Activated effector memory CD4-positive, alpha-beta T cell treated with anti-CD3 and anti-CD28 coated beads, Interleukin-2, amount 50 U/mL, for 16 hours (primary cell): ENCODE measurements at places on chromosomes 12 and 14.
A peak's percentile ranks its signal among the peaks of the same experiment; 100 is the strongest.

DNA sequence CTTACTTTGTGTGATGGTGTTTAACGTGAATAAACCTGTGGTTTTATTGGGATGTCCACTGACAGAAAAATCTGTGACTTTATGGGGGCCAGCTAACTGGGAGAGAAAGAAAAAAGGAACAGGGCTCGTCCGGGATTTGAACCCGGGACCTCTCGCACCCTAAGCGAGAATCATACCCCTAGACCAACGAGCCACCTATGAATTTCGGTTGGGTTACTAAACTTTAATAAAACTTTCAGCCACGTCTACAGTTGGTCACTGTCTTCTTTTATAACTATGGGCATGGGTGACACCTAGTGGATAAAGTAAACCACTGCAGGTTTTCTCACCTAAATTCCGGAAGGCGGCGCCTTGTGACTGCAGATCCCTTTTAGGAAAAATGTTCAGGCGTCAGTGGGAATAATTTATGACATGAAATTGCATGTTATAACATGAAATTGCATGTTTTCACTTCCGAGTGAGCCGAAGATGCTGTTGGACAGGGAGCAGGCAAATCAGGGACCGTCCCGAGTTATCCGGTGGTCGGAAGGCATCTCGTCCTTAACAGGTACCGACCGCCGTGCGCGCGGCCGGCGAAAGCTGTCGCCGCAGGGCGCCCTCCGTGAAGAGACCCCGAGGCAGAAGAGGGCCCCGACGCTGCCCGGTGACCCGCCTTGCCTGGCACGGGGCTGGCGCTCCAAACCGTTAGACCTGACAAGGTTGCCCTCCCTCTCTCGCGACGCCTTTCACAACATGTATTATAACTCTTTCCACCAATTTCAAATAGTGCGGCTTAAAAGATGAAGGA, 18.2 kb upstream of the RNASE12 start:
- DNase-seq = peak; percentile 83

GRCh38 chr14:62209287-62209899, 447.2 kb downstream of the SNAPC1 start:
- no peak for DNase-seq

- DNase-seq = no peak
These were observed 10.7 kb downstream of the NKX2-1 start for GRCh38 chr14:36509069-36509917.

DNA sequence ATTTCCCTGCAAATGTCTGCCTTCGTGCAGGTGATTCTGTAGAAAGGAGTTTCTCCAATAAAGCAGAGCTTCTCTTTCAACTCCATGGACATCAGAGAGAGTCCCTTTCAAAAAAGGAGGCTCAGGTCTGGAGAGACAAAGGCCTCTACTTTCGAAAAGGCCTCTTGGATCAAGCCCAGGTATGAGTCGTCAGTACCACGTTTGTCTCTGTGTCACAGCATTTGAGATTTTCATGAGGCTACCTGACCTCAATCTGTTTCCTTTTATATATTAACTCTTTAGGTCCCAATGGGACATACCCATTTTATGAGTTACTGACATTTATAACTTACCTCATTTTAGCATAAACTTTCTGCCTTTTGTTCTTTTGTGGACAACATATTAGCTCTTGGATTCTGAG, 290.8 kb downstream of the RPAP3 start:
- DNase-seq = no peak

DNA sequence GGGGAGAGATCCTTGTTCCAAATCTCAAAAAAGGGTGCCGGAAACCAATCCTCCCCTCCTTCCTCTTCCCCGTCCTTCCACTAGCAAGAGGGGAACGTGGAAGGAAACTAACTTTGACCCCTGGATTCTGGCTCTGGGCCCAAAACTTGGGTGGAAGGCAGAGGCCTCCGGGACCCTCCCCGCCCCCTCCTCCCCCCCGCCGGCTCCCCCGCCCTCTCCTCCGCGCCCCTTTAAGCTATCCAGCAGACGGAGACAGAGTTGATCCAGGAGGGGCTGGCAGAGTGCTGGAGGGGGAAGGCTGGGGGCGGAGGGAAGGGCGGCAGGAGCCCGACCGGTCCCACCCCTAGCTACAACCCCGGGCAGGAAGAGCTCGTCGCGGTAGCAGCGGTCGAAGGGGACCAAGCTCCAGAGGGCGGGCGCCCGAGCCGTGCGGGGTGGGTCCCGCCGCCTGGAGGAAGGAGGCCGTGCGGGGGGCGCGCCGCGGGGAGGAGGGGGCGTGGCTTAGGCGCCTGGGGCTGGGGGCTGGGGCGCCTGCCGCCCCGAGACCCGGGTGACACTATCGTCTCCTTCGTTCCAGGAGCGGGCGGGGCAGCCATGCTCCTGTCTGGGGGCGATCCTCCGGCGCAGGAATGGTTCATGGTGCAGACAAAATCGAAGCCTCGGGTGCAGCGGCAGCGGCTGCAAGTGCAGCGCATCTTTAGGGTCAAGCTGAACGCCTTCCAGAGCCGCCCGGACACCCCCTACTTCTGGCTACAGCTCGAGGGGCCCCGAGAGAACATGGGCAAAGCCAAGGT, at the start of gene NYNRIN:
TSS of gene NYNRIN (plus strand) at position 351 of the 794 bp plus-strand sequence. CDS start at position 595, 244 bp downstream.
- DNase-seq = peak; percentile 71

GRCh38 chr12:92703786-92704185, 997 bp downstream of the PLEKHG7 start:
- no peak for DNase-seq

DNA sequence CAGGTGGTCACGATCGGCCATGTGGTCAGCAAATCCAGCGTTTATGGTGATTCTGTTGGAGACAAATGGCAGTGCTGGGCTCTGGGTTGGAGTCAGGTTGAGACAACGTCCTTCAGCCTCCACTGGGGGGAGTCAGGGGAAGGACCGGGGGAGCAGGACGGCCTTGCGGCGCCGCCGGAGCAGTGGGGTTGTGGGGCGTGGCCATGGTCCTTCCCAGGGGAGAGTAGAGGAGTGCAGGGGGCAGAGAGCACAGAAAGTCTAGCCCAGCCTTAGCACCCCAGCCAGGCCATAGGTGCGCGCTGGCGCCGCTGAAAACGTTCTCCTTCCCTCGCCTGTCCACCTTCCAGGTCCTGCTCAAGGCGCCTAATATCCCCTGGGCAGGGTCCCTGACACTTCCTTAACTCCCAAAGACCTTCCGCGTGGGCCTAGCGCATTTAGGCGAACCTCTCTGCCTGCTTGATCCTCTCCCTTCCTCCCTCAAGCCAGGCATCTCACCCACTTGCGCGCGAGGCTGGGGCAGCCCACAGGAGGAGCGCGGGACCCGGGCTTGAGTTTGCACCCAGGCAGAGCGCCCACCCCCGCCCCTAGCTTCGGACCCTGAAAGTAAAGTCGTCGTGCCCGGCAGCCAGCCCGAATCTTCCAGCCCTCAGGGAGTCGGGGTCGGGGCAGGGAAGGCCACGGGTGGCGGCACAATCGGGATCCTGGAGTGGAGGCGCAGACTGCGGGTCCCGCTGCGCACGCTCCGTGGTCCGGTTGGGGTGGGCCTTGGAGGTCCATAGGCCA, 3.1 kb upstream of the KIF26A start:
- DNase-seq = peak; percentile 56

DNA sequence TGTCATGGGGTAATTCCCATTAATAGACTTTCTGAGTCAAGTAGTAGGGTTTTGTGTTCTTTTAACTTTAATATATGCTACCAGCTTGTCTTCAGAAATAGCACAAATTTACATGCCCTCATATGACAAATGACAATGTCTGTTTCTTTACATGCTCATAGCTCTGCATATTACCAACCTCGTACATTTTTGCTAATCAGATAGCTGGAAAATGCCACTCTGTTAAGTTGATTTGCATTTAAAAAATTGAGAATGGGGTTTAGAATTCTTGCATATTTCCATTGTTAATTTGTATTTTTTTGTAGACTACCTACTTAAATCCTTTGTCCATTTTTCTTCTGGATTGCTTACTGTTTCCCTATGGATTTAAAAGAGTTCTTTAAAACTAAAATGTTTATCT, 31.2 kb downstream of the SERPINA1 start:
- DNase-seq = no peak

DNA sequence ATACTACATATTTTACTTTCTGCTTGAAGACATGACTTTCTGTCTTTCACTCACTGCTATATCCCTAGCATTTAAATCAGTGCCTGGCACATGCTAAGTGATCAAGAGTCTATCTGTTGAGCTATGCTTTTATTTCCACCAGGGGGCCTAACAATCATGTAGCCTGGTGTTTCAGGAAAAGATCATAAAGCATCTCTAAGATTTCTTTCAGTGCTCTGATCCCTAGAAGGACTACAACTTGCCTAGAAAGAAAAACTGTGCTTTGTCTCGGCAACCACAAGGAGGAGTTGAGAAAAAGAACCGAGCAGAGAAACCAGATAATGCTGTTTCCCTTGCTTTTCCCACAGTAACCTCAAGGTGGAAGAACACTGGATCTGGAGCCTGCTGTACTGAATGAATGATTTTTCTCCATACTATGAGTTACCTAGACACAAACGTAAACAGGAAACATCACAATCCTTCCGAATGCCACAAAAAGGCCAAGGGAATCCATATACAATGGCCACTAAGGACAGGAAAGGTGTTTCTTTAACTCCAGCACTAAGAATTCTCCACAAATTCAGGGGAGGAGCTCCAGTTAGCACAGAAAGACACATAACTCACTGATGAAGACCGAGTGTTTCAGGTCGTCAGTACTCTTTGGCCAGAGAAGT, 1.2 kb downstream of the CRY1 start:
- no peak for DNase-seq

DNA sequence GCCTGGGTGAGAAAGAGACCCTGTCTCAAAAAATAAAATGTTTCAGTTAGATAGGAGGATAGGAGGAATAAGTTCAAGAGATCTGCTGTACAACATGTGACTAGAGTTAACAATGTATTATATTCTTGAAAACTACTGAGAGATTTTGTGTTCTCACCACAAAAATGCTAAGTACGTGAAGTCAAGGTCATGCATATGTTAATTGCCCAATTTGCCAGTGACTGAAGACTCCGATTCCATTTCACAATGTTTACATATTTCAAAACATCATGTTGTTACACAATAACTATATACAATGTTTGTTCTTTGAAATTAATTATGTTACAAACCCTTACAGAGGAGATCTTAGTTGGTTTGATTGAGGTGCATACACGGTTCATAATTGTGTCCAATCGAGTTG, 52.1 kb downstream of the SLC15A4 start:
- DNase-seq = no peak

- no peak for DNase-seq
These were observed 58.4 kb downstream of the SLC25A21 start for GRCh38 chr14:37114002-37114401.

- DNase-seq = no peak
These were observed 567.6 kb downstream of the BCL11B start for GRCh38 chr14:98704441-98704840.

DNA sequence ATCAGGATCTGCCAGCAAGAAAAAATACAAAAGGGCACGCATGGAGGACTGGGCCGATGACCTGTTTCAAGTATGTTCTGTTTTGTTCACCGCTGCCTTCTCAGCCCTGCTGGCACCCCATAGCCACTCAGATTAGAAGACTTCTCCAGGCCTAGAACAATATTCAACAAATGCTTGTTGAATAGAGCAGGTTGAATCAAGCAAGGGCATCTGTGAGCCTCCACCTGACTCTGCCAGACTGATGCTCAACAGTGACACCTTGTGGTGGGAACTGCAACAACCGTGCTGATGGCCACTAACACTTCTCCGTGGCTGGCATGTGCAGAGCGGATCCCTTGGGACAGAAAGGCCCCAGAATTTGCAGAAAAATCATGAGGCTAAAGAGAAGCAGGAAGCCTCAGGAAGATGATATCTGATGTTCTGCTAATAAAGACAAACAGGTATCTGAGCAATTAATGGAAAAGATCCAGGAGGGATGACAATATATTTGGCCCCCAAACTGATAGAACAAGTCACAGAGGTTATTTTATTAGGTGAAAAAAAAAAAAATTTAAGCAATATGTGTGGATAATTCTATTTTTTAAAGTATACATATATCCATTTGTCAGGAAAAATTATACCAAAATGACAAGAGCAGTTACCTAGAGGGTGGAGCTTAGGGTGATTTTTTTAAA, 114.3 kb downstream of the KSR2 start:
- DNase-seq = peak; percentile 75

DNA sequence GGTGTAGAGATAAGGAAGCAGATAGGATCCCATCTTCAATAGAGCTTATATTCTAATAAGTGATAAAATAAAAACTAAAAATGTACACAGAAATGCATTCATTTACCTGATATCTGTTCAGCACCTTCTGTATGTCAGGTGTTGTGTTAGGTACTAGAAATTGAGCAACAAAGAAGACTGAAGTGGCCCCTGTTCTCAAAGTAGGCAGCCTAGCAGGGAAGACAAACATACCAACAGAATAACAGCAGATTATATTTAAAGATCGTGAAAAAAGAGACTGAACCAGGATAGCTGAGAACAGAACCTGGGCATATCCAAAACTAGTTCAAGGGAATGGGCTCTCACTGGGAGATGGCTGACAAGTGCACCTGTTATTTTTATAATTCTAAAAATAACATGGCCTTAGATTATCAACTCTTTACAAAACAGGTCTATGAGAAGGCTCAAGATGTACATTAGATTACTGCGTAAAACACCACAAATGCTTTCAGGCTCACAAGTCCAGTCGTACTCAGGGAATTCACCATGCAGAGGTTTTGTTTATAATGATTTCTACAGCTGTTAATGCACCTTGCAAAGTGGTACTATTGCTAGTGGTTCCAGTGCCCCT, 16.4 kb downstream of the ANO6 start:
- DNase-seq = no peak

DNA sequence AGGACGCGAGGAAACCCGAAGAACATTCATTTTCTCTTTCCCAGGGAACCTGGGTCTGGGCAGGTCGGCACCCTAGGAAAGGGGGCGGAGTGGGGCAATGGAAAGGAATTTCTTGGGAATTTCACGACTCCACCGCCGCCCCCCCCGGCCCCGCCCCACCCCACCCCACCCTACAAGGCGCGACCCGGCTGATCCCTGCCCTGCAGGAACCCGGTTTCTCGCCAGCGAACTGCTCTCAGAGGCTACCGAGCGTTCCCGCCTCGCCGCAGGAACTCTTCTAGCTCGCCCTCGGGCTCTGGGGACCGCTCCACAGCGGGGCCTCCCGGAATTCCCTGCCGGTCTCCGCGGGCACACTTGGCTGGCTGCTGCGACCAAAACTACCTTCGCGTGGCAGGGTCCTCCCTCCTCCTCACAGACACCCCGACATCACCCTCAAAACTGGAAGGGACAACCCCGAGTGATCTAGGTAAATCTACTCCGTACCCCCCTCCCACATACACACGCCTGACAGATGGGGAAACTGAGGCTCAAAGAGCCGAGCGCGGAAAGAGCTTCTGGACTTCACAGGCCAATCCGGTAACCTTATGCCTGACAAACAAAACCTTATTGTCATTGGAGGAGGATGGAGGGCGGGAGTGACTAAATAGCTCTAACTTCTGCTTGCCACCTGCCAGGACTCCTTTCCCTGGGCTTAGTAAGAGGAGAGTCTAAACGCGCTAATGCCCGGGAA, 785 bp upstream of the ACTN1 start:
- no peak for DNase-seq
